Stromal cell of bone marrow (primary cell): ENCODE measurements at places on chromosomes 7 and 10.
A peak's percentile ranks its signal among the peaks of the same experiment; 100 is the strongest.

- DNase-seq: peak; percentile 65
These were observed 465 bp downstream of the SEPHS1 start for GRCh38 chr10:13347500-13348156.

GRCh38 chr7:24401628-24402593 is 117.9 kb downstream of the NPY start:
- peak; percentile 21 for DNase-seq

DNA sequence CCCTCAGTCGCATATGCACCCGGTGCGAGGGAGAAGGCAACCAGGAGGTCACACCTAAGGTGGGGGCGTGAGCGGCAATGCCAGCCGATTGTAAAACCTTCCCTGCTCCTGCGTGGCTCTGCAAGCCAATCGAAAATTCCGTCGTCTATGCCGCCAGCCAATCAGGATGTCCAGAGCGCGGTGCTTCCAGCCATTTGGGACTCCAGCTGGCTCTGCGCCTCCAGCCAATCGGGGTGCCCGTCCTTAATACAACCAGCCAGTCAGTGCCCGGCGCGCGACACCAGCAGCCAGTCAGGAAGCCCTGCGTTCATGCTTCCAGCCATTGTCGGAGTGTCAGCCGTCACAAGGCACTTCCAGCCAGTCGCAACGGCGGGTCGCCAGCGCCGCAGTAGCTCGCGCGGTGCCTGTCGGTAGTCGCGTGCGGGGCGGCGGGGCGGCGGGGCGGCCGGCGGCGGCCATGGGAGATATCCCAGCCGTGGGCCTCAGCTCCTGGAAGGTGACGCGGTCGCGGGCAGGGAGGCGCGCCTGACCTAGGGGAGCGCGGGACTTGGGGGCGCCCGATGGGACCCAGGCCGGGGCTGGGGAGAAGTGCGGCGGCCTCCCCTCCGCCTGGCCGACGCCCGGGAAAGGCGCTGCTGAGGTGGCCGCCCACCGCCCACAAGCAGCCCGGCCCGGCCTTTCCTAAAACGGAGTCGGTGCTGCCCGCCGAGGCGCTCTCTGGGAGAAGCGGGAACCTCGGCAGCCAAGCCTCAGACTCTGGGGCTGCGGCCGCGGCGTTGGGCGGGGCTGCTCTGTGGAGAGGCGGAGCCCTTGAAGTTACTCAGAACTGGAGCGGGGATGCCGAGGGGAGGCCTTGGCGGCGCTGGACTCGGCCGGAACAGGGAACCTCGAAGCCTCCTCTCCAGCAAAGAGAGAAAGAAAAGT is at the start of gene AKR1E2:
AKR1E2 (plus strand) TSS at position 340 of the 924 bp plus-strand sequence; CDS start at position 458, 118 bp downstream.
- DNase-seq: peak; percentile 86

GRCh38 chr10:93266858-93267257 is 193.2 kb downstream of the CYP26A1 start:
- no peak for DNase-seq

- DNase-seq: no peak
These were observed 52.5 kb downstream of the NCAPG2 start for GRCh38 chr7:158651968-158652565.

- DNase-seq: no peak
These were observed 873.9 kb downstream of the GRID1 start for GRCh38 chr10:85492684-85493083.

GRCh38 chr7:48109848-48110663 is 21.0 kb downstream of the UPP1 start:
- DNase-seq: no peak

- no peak for DNase-seq
These were observed 75.3 kb upstream of the TAS2R16 start for GRCh38 chr7:123070702-123071286.

GRCh38 chr10:110632591-110633215 is 11.4 kb upstream of the RBM20 start:
- no peak for DNase-seq

- peak; percentile 95 for DNase-seq
These were observed 23.6 kb upstream of the SEMA3C start for GRCh38 chr7:80942261-80943041.

DNA sequence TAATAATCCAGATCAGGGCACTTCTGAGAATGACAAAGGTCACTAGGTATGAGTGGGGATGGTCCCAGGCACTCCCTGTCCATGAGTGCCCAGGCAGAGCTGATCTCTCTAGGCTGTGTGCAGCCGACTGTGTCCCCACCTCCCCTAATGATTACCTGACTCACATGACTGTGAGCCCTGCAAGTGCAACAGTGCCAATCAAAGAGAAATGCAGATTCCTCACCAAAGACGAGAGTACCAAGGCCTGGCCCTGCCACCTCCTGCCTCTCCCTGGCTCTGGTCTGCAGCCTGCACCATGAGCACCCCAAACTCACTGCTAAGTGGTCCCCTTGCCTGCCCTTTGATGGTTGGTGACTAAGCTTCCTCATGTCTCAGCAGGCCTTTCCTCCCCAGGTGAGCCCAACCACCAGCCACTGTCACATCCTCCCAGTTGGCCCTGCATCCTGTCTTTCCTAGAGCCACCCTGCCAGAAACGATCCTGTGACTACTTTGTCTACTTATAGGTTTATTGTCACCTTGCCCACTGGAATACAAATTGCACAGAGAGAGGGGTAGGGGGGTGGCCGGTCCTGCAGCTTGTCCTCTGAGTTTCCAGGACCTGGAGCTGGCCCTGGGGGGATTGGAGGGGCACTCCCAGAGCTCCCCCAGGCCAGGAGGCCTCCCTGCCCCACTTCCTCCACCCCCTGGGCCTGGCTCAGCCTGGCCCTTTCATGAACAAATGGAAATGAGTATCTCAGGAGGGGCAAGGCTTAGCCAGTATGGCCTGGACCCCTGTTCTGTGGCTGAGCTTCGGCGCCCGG is 22.4 kb upstream of the GDF10 start:
- DNase-seq: no peak

GRCh38 chr10:122350893-122351292 is 23.6 kb upstream of the PLEKHA1 start:
- no peak for DNase-seq

GRCh38 chr10:4763513-4763912 is 62.5 kb upstream of the AKR1E2 start:
- no peak for DNase-seq

DNA sequence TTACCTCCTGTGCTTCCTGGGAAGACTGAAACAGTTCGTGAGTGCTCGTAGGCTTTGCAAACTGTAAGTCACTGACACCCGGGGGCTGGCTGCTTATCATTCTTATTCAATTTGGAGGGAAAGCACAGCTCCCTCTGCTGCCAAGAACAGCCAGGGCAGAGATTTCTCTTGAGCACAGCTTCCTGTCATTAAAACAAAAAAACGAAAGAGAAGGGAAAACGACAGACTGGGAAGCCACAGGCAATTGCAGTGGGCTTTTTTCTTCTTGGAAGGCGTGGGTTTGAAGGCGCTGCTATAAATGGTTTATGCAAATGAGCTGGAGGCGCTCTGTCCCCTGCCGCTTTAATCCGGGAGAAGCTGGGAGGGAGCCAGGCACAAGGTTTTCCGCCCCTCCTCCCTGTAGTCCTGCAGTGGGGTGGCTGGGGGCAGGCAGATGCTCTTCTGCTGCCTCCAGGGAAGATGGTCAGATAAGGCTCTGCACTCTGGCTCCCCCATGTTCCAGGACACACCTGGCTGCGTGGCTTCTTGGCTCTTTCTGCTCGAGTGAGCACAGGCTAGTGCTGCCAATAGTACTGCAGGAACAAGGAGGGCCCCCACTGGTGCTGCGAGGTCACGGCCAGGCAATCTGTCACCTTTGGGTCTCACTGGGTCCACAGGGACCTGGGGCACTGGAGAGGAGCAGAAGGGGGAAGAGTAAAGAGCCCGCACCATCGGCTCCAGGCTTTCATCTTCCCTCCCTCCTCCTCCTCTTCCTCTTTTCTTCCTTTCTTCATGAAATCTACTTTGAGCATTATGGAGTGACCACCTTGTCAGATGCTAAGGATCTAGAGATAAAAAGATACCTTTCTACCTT is 49.5 kb downstream of the NEURL1 start:
- peak; percentile 29 for DNase-seq

GRCh38 chr10:76411729-76412435 is 980.5 kb downstream of the LRMDA start:
- DNase-seq: peak; percentile 85

- no peak for DNase-seq
These were observed 41.2 kb downstream of the AOAH start for GRCh38 chr7:36683111-36683510.

GRCh38 chr10:34764472-34764946 is 50.6 kb downstream of the PARD3 start:
- DNase-seq: no peak

DNA sequence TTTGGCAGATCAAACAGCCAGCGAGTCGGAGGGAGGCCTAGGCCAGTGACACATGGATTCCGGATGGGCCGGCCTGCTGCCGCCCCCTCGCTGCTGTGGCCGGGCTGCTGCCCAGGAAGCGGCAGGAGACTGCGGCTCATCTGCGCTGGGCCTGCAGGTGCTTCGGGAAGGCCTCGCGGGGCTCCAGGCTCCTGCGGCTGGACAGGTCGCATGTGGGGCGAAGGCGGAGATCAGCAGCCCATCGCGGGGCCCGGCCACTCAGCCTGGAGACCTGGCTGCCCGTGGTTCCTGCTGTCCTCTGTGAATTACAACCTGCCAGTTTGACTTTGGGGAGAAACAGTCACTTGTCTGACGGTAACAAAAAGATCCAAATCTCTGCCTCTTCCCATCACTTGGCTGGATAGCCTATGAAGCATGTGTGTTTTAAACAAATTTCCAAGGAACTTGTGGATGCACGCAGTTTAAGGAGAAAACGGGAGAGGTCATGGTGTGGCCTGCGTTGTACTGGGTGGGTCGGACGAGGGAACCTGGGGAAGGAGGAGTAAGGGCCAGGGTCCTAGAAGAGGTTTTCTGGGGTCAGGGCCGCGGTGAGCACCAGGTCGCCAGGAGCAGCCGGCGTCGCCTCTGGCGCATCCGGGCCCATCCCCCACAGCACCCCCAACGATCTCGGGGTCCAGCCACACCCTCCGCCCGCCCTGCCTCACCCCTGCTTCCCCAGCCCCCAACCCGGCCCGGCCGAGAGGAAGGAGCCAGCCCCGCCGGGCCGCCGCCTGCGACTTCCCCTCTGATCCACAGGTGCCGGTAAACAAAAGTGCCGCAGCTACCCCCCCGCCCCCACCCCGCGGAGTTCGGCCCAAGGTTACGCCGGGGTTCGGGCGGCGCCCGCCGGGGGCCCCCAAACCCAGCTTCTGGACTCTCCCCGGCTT is 1.6 kb downstream of the SPOCK2 start:
- DNase-seq: no peak

DNA sequence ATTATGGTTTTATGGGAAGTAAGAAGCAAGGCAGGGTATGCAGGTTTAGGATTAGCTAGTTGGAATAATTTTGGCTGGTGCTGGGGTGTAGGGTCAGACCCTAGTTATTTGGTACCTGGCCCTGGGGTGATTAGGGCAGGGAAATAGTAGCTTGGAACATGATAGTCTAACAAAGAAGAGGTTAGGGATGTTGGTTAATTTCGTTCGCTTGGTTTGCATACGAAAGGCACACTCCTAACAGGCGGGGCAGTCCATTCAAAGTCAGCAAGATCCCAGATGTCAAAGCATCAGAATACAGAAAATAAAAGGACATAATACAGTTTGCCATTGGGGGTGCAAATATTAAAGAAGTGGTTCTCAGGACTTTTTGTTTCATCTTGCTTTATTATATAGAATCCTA is 55.7 kb upstream of the ITPRID1 start:
- DNase-seq: no peak

- DNase-seq: peak; percentile 91
These were observed 1.1 kb downstream of the VIM start for GRCh38 chr10:17229016-17229716.

DNA sequence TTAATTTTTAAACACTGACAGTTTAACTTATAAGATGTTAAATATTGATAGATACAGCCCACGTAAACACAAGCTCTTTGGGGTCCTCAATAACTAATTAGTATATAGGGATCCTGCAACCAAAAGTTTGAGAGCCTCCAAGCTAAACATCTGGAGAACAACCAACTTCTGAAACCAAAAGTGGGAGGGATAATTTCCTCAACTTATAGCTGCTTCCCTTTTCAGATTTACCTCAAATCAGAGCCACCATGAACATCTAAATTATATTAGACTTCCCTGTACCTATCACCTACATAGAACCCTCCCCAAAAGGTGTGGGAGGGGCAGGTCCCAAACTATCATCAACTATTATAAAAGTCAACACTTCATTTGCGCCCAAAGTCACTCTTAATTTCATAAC is 8.6 kb downstream of the PSAP start:
- DNase-seq: no peak

DNA sequence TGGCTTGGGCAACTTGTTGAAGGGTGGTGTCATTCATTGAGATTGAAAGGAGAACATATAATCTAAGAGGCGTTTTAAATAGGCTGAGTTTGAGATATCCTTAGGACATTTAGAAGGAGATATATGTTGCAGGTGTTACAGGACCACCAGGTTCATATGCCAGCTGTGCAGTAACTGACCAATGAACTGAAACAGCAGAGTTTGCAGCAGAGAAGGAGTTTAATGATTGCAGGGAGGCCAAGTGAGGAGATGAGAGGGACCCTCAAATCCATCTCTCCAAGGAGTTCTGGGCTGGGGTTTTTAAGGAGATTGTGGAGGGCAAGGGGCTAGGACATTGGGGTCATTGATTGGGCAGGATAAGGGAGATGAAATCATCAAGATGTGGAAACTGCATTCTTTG is 74.5 kb downstream of the SEC23IP start:
- no peak for DNase-seq

- peak; percentile 40 for DNase-seq
These were observed 58.6 kb downstream of the AUTS2 start for GRCh38 chr7:69656890-69657289.

DNA sequence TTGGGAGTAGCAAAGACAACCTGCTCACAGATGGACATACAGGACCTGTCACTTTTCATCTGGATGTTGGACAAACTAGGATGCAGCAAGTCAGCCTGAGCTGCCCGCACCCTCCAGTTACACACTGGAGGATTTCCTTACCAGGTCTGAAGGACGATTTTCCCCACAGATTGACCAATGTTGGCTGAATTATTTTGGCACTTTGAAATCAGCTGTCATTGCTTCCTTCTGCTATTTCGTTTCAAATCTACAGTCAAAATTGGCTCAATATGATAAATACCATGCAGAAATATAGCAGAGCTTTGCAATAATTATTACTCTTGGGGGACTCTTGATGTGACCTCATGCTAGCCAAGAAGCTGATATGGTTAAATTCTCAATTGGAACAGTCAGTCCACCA is 2.5 kb downstream of the CLRN3 start:
- no peak for DNase-seq
